ENCODE measurements at places on chromosomes 1 and 21.

- DNase-seq = no peak
Measured at GRCh38 chr1:10738061-10739058, 58.1 kb downstream of the CASZ1 start.

GRCh38 chr1:223344491-223344890, 19.5 kb downstream of the SUSD4 start:
- no peak for DNase-seq

- no peak for DNase-seq
Measured at GRCh38 chr1:45059829-45060228, 47.8 kb downstream of the UROD start.

GRCh38 chr1:30201015-30201414, 522.4 kb downstream of the MATN1 start:
- DNase-seq = no peak

- no peak for DNase-seq
Measured at GRCh38 chr1:158208586-158209116, 28.0 kb downstream of the CD1D start.

All from COLO829 (cell line).